Choroid plexus epithelial cell (primary cell): ENCODE measurements at places on chromosomes 3 and 15.

DNA sequence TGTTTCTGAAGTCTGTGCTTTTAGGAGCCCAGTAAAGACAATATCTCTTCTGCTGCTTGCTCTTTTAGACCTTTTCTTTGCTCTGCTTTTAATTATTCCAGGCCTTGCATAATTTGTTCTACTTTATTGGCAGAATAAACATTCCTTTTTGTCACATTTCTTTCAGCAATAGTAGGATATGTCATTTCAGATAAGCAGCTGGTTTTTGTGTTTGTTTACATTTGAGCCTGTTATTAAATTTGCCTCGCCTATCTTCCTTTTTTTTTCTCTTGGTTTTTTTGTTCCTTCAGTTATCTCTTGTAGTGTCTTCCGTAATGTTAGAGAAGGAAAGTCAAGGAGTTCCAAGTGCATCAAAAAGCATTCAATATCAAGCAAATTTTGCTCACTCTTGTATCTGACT lies 16.4 kb downstream of the ZNF654 start:
- DNase-seq: no peak

GRCh38 chr3:165211721-165212120 lies 15.5 kb upstream of the SLITRK3 start:
- DNase-seq: no peak

GRCh38 chr15:55619783-55620182 lies 31.6 kb upstream of the PYGO1 start:
- DNase-seq: no peak

- no peak for DNase-seq
These were observed 14.4 kb upstream of the ALDH1L1 start for GRCh38 chr3:126194713-126195305.

DNA sequence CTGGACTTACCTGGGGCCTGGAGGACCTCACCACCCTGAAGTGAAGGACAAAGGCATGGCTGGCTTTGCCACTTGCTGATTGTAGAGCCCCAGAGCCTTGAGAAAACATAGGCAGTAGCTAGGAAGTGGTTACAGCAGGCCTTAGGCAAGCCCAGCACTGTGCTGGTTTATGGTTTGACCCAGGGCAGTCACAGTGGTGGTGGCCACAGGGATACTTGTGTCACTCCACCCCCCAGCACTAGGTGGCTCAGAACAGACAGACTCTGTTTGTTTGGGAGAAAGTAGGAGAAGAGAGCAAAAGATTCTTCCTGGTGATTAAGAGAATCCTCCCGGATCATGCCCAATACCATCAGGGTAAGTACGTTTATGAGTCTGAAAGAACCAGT lies 13.2 kb upstream of the COL8A1 start:
- no peak for DNase-seq

DNA sequence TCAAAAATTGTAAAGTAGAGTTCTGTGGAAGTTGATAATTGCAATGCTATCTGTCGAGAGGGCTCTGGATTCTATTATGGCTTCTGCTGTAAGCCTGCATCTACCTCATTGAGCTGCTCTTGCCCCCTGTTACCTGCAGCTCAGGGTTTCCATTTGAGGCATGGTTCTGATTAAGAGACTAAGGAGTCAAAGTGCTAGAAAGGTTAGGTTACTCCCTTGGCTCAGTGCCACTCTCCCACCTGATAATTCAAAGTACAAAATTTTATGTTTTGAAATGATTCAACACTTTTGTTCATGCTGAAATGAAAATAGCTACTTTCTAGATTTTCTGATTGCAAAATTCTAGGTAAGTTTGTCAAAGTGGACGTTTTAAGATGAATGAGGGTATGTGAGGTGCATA lies 220.5 kb upstream of the SATB1 start:
- no peak for DNase-seq

- DNase-seq: no peak
These were observed 73.1 kb upstream of the COL8A1 start for GRCh38 chr3:99565331-99565730.

GRCh38 chr3:107911337-107912000 lies 179.4 kb downstream of the CD47 start:
- no peak for DNase-seq

GRCh38 chr15:43433165-43433564 lies 59.8 kb downstream of the TP53BP1 start:
- DNase-seq: peak; percentile 19

DNA sequence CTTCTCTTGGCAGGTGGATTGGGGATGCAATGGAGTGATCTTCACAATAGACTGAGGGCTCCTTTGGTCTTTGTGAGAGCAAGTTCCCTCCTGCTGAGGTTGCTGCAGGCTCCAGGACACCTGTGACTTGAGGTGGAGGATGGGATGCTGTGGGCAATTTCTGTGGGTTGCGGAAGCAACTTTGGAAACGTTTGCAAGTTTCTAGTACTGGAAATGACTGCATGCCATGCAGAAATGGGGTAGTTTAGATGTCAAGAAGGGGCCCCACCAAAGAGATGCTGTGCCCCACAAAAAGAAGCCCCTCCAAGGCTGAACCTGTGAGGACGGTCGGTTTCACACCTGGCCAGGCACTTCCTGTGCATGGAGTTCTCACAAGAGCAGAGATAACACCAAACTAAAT lies 80.4 kb upstream of the XCR1 start:
- DNase-seq: no peak

DNA sequence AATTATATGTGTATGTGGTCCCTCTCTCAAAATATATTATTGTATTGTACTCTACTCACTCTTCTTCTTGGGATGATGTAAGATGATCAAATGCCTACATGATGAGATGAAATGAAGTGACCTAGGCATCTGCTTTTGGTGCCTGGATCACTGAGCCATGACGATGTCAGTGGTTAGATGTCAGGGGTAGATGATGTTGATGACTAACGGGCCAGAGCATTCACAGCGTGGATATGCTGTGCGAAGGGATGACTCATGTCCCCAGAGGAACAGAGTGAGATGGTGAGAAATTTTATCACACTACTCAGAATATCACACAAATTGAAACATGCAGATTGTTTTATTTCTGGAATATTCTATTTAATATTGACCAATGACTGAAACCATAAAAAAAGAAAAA lies 233.9 kb upstream of the CADM2 start:
- peak; percentile 95 for DNase-seq

GRCh38 chr15:98996169-98996568 lies 11.4 kb downstream of the PGPEP1L start:
- no peak for DNase-seq

DNA sequence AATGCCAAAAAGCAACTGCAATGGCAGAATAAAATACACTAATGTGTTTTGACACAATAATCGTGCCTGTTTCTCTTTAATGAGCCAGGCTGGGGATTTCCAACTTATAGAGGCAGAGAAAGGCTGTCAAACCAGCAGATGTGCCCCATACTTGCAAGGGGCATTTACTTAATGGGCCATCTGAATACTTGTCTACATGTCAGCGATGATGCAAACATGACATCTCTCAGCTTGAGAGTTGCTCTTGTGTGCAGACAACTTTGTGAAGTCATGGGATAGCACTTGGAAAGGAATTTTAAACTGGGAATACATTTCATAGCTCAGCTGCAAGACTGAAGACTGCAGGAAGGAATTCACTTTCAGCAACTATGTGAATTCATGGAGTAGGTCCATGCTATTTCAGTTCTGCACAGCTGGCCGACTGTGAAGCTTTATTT lies 127.4 kb upstream of the ADAMTS9 start:
- DNase-seq: peak; percentile 64

DNA sequence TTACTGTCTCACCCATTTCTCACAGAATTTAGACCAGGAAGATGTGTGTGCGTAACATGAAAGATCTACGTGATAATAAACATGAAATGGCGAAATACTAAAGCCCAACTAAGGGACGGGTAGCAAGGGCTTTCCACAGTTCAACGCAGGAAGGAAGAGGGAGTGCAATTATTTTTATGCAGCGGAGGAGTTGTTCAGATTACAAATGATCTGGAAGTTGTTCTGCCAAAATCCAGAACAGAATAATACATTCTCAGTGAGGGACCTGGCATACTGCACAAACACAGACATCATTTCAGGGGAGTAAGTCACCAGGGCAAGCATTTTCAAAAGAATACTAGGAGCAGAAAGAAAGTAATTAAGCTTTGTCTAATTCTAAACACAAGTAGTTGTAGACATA lies 133.6 kb upstream of the RAP2B start:
- peak; percentile 16 for DNase-seq

DNA sequence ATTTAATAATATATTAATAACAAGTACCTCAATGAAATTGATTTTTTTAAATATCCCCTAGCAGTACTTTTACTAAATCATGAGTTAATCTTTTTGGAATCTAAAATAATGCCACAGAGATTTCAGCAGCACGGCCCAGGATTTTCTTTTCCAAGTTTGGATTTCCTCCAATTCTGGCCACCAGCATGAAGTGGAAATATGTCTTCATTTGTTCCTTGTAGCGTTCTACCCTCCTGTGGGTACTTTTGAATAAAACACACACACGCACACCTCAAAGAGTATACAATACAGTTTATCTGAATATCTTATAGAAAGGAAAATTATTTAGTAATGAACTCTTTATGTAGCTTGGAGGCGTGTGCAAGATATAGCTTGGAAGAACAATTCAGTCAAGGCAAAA lies 125.1 kb upstream of the STT3B start:
- DNase-seq: peak; percentile 34

DNA sequence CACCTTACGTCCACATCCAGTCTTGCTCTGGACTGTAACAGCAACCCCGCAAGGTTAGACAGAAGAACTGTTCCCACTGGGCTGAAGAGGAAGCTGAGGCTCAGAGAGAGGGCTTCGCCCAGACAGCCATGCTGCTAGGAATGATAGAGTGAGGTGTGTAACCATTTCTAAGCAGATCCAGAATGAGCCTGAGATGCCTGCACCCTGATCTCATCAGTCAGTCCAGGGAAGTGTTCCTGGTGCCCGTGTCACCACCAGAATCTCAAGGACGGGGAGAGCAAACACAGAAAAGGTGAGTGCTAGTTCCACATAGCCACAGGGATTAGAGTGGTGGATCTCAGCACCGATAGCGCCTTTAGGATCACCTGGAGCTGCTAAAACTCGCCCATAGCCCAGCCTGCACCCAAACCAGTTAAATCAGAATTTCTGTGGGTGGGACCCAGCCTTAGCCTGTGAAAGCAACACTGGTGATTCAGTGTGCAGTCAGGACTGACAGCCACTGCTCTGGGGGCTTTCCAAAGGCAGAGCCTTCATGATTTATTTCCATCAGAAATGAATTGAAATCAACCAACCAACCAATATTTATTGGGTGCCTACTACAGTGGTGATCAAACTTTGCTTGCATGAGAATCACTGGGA lies 12.3 kb downstream of the ISLR start:
- no peak for DNase-seq

GRCh38 chr3:23623844-23624243 lies 181.9 kb upstream of the UBE2E1 start:
- peak; percentile 56 for DNase-seq

- peak; percentile 30 for DNase-seq
These were observed 125.0 kb downstream of the ZNF280D start for GRCh38 chr15:56608140-56608778.

DNA sequence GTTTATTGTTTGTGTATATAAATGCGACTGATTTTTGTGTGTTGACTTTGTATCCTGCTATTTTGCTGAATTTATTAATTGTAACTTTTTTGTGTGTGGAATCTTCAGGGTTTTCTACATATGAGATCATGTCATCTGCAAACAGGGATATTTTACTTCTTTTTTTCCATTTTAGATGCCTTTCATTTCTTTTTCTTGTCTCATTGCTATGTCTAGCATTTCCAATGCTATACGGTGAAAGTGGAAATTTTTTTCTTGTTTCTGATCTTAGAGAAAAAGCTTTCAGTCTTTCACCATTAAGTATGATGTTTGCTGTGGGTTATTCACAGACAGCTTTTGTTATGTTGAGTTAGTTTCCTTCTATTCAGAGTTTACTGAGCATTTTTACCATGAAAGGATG lies 31.4 kb downstream of the COMMD2 start:
- no peak for DNase-seq

DNA sequence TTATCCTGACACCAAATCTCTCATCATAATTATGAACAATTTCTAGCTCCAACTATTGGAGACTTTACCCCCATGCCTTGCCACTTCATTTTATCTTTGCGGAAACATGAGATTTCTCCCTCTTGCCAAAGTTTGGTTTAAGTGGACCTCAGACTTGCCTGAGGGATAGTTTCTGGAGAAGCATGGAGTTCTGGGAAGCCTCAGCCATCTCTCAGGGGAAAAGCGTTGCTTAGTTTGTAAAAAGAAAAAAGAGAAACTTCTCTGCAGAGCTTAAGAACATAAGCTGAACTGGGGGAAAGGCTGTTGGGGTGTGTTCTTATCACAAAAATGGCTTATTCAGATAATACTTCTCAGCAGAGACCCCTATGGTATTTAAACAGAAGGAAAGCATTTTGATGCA lies 347.4 kb upstream of the ADAMTS9 start:
- DNase-seq: no peak

- DNase-seq: no peak
These were observed 61.9 kb downstream of the SMAD3 start for GRCh38 chr15:67127331-67127664.

DNA sequence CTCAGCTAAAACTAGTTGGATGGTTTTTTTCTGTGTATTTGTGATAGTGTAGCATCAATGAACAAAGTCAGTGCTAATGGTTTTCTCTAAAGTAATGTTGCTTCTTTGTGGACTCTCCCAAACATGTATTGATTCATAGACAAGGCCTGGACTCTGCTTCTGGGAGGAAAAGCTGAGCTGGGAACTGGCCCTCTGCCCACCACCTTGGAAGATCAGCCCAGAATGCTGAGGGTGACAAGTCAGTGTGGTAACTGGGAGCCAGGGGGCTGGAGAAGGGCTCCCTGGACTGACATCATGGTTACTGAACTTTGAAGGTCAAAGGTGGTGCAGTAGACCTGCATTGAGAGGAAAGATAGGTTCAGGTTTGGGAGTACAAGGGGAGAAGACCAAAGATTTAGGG lies 3.0 kb downstream of the ARHGAP31 start:
- DNase-seq: peak; percentile 66

DNA sequence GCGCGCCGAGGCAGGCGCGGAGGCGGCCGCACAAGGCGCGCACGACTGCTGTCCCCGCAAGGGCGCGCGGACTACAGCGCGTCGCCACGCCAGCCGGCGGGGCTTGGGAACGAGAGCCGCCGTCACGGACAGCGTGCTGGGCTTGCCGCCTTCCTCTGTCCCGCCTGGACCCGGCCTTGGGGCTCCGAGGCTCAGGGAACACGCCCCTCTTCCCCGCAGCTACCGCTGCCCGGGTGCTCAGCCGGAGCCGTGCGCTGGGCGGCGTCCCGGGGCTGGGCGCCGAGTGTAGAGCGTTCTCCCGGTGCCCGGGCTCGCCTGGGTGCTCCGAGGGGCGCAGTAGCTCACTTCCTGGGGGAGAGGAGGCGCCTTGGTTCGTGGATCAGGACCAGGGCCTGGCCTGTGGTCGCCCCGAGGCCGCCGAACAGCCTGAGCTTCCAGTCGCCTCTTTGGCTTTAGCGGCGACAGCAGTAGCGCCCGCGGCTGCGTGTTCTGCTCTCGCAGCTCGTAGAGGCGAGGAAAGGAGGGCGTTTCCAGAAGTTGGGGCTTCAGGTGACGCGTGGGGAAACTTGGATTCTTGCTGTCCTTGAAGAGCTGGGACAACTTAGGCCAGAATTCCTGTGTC lies 226.7 kb upstream of the C2CD4B start:
- DNase-seq: peak; percentile 42
